ENCODE measurements at places on chromosomes 4 and X. TPM values are rescaled to one million over a fixed set of nuclear protein-coding genes. Genes with fewer than 3 reads are reported as not detected.

DNA sequence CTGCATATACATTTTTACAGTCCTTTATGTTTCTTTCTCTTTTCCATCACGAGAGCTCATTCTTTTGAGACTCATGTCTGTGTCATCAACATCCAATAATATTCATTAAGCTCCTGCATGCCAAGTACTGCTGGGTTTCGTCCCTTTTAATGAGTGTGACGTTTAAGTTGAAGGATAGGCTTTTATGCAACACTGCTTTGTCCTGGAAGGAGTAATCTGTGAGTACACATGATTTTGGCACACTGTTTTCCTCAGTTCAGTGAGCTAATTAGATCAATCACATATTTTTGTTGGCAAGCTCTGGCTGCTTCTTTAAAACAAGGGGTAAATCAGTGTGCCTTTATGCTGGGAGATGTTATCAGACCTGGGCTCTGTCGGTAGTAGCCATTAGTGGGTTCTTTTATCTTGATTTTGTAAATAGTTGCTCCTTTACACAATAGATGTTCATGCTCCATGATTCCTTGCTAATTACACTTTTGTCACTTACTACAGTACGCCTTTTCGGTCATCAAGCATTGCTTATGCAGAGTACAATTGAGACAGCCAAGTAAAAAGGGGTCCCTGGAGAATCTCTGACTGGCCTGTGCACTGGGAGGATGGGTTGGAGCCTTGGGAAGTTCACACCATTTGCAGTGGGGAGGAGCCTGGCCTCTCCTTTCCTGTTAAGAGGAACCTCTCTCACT, 132.6 kb downstream of the FHIP1A start:
- DNase-seq = peak; percentile 58

GRCh38 chr4:147683188-147683591, 773 bp downstream of the PRMT9 start:
- peak; percentile 32 for DNase-seq

GRCh38 chrX:125004799-125005198, 314.9 kb upstream of the TEX13C start:
- no peak for DNase-seq

- no peak for DNase-seq
Observed at GRCh38 chr4:72077346-72077745, 45.5 kb downstream of the NPFFR2 start.

DNA sequence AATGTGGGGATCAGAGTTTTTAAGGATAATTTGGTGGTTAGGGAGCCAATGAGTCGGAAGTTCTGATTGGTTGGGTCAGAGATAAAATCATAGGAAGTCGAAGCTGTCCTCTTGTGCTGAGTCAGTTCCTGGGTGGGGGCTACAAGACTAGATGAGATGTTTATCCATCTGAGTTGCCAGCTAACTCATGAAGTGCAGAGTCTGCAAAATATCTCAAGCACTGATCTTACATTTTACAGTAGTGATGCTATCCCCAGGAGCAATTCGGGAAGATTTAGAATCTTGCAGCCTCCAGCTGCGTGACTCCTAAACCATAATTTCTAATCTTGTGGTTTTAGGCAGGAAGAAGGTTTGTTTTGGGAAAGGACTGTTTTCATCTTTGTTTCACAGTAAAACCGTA, 565.8 kb upstream of the SPANXN1 start:
- DNase-seq = no peak

DNA sequence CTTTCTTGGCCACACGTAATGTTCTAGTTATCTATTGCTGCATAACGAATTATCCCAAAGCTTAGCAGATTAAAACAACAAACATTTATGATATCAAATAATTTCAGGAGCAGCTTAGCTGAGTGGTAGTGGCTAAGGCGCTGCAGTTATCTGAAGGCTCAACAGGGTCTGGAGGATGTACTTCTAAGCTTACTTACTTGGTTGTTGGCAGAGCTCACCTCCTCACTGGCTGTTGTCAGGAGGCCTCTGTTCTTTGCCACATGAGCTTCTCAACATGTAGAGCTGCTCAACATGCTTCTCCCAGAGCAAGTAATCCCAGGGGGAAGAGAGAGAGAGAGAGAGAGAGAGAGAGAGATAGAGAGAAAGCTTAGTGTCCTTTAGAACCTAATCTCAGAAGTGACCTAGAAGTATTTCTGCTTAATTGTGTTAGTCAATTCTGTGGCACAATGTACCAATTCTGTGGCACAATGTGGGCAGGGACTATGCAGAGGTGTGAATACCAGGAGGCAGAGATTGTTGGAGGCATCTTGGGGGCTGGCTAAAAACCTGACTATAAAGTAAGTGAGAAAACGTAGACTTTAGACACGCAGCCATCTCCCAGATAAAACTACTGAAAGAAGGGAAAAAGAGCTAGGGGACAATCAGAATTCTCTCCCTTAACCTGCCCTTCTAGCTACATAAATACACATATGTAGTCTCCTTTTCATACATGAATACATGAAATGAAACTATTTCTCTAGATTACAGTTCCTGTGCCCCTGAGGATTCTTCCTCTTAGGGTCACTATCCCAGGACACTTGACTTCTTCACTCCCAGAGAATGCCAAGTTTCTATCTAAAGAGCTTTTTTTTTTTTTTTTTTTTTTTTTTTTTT, 40.2 kb downstream of the HOPX start:
- no peak for DNase-seq

- DNase-seq = no peak
Observed at GRCh38 chr4:190017357-190018200, 9.5 kb downstream of the FRG2 start.

GRCh38 chr4:39102297-39102696, 40.3 kb downstream of the KLHL5 start:
- no peak for DNase-seq

DNA sequence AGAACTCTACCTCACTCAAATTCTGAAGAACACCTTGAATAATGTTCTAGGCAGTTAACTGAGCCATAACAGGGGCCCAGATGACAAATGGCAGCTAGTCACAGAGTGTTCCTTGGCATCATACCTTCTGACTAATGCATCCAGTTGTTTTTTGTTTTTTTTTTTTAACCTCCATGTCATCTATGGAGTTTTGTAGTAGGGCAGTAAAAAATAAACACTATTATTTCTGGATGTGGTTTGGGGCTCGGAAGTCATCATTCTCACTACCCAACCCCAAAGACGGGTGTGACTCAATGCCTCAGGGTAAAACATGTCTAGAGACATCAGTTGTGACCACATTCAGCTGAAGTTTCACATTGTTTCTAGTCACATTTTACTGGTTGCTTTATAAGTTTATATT, 31.2 kb upstream of the MCF2 start:
- DNase-seq = peak; percentile 49

GRCh38 chrX:73239242-73239641, 24.6 kb upstream of the NAP1L2 start:
- no peak for DNase-seq

DNA sequence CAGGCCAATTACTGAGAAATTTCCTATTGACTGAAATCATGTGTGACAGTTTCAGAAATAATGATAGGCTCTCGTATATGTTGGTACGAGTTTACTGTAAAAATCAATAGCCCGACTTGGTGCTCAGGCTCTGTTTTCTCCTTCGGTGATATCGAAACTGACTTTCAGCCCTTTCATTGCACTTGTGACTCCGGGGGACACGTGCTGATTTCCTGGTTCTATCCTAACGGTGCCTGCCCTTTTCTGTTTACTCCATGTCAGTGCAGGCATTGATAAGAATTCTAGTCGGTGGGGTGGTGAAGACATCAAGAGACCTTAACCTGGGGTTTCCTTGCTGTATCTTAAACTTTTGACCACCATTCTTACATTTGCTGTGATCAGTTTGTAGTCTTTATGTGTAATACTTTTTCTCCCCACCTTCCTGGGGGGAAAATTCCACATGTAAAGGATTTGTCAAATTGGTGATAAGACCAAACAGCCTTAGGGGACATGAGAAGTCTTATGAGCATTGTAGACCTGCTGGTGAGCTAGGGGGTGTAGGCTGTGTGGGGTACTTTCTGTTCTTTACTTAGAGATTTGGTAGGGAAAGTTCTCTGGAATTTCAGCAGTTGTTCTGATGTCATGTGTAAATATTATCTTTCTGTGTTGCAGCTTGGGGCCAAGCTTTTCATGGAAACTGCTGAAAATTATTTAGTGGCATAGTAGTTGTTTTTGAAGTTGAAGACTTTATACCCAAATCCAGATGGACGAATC, 52.7 kb downstream of the TMEM131L start:
- peak; percentile 49 for DNase-seq

GRCh38 chrX:11531226-11531625, 134.5 kb downstream of the ARHGAP6 start:
- peak; percentile 22 for DNase-seq

GRCh38 chr4:164412246-164412645, 341.7 kb upstream of the SMIM31 start:
- no peak for DNase-seq

GRCh38 chr4:27084685-27085361, 224.2 kb downstream of the STIM2 start:
- DNase-seq = peak; percentile 2

GRCh38 chrX:130280901-130281300, 12.2 kb upstream of the ZNF280C start:
- DNase-seq = no peak

The VEGFC gene
- total RNA-seq = 26.9 TPM

The MECP2 gene
- 8.4 TPM for total RNA-seq

The RADX gene
- 2.2 TPM for total RNA-seq

The FRMD7 gene
- not detected for total RNA-seq

The DIPK2B gene
- total RNA-seq = not detected

The TCEAL6 gene
- total RNA-seq = not detected

The CSN1S1 gene
- not detected for total RNA-seq

The UBA6 gene
- total RNA-seq = 268 TPM

The MAGEA8 gene
- total RNA-seq = not detected

The MFSD8 gene
- 31.4 TPM for total RNA-seq

The PLRG1 gene
- total RNA-seq = 107 TPM

The SETD7 gene
- 46.6 TPM for total RNA-seq
